ENCODE measurements at places on chromosomes 13 and 19.

- DNase-seq = no peak
Measured at GRCh38 chr19:16721051-16721450, 1.4 kb downstream of the NWD1 start.

- no peak for DNase-seq
Measured at GRCh38 chr13:38496917-38497316, 147.3 kb downstream of the UFM1 start.

- DNase-seq = no peak
Measured at GRCh38 chr13:97905517-97905916, 48.0 kb upstream of the IPO5 start.

DNA sequence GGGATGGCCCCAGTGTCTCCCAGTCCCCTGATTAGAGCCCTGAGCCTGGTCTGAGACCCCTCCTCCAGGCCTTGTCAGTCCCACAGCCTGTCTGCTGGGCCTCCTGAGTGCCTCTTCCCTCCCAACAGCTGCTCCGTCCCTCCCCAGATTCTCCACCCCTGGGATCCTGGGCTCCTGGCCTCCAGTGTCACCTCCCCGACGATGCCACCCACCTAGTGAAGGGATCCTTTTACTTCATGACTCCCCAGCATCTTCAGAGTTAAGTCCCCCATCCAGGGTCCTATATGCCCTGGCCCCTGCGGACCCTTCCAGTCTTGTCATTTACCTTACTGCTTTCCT is 4.4 kb upstream of the PRX start:
- DNase-seq = no peak

- DNase-seq = no peak
Measured at GRCh38 chr19:18119717-18120105, 22.1 kb downstream of the MAST3 start.

DNA sequence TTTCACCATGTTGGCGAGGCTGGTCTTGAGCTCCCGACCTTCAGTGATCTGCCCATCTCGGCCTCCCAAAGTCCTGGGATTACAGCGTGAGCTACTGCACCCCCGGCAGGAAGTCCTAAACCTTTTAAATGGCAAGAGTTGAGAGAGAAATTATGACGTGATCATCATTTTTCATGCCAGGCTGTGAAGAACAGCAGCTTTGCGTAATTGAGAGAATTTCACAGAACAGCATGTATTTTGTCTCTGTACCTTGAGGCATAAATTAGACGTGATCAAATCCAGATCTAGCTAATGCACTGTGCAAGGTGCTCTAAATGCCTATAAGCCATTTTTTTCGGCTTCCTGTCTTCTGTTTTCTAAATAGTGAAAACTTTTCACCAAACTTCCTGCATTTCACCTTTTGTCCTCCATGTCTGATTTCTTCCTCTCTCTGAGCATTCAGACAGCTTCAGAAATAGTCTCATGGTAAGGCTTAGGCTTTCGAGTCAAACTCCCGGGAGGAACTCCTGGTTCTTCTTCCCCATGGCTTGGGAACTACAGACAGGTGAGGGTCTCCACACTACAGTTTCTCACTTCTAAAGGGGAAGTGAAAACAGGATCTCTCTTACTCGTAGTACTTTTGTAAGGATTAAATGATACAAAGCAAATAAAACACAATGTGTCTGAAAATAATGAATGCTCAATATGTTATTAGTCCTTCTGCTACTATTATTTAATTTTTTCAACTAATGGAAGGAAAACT is 51.0 kb downstream of the WDFY2 start:
- no peak for DNase-seq

- DNase-seq = no peak
Measured at GRCh38 chr13:81406639-81407292, 1065.8 kb upstream of the SPRY2 start.

DNA sequence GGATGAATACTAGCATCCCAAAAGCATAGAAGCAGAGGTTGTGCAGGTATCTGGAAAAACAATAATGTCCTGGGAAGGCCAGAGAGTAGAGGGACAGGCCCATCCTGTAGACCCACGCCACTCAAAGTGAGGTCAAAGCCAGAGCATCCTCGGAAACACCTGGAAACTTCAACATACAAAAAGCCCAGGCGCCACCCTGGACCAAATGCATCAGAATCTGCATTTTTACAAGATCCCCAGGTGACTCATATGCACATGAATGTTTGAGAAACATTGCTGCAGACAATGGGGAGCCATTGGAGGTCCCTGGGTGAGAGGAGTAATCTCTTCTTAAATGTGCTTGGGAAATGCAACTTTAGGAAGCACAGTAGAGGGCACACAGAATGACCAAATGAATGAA is 684.1 kb downstream of the DIAPH3 start:
- no peak for DNase-seq

DNA sequence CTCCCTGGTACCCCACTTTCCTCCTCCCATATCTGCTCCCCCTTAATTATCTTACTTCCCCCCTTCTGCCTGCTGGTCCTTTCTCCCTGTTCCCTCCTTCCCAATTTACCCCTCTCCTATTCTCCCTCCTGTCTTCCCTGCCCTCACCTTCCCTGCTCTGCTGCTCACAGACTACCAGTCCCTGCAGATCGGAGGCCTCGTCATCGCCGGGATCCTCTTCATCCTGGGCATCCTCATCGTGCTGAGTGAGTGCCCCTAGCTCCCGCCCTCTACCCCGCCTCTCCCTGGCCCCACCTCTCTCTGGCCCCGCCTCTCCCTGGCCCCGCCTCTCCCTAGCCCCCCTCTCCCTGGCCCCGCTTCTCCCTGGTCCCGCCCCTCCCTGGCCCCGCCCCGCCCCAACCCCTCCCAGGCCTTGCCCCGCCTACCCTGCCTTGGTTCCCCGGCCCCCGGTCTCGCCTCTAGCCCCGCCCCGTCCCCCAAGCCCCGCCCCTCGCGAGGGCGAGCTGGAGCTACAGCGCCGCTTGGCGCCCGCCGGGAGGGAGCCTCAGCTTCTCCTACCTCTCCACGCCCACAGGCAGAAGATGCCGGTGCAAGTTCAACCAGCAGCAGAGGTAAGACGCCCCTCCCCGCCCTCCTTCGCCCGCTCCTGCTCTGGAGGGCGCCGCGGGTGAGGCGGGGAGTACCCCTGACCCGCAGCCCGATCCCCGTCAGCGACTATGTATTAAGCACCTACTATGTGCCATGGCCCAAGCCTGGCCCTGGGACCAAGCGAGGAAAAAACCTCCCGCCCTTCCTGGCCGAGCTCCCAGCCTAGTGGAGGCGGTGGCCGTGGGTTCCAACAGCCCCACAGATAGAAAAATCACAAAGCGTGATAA is 1.9 kb upstream of the FXYD7 start:
- DNase-seq = peak; percentile 99

GRCh38 chr13:35888457-35888883 is 242.7 kb downstream of the DCLK1 start:
- no peak for DNase-seq

- DNase-seq = no peak
Measured at GRCh38 chr19:8517551-8518442, 3.8 kb upstream of the ZNF414 start.

GRCh38 chr13:93217721-93218261 is 8.8 kb upstream of the GPC6 start:
- DNase-seq = peak; percentile 84

GRCh38 chr13:70809588-70809987 is 701.3 kb upstream of the KLHL1 start:
- DNase-seq = no peak

DNA sequence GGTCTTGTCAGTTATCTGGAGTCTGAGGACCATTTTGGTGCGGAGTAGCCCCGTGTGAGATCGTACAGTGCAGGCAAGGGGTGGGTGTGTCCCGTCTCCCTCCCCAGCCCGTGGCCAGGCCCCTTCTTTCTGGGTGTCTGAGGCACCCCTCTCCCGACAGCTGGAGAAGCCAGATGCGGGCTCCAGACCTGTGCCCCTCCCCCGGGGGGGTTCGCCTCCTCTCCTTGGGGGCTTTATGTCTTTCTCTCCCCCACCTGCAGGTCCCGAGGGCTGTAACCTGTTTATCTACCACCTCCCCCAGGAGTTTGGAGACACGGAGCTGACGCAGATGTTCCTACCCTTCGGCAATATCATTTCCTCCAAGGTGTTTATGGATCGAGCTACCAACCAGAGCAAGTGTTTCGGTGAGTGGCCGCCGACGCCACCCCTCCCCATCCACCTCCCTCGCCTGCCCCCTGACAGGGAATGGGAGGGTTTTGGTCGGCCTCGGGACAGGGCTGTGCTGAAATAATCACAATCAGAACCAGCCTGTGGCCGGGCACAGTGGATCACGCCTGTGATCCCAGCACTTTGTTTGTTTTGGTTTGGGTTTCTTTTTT is 65.6 kb downstream of the CELF5 start:
- DNase-seq = no peak

GRCh38 chr13:48154671-48155070 is 59.8 kb upstream of the MED4 start:
- DNase-seq = no peak

- no peak for DNase-seq
Measured at GRCh38 chr13:102928941-102929675, 83.3 kb downstream of the ERCC5 start.

DNA sequence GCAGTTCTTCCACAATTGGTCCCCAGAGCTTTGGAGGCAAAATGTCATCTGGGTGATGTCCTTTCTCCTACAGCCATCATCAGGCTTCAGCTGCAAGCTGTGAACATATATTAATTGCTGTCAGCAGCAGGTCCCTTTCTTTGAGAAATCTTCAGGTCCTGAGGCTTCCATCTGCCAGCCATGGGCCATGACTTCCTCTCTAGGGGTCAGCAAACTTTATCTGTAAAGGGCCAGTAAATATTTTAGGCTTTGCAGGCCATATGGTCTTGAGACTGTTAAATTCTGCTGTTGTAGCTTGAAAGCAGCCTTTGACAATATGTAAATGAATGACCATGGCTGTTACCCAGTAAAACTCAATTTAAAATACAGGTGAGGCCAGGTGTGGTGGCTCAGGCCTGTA is 27.1 kb downstream of the SERP2 start:
- no peak for DNase-seq

- no peak for DNase-seq
Measured at GRCh38 chr19:658916-659839, 3.8 kb downstream of the RNF126 start.

- DNase-seq = no peak
Measured at GRCh38 chr13:111663953-111664421, 343.5 kb downstream of the TEX29 start.

GRCh38 chr19:3660493-3661219 is 34.1 kb upstream of the CACTIN start:
- no peak for DNase-seq

- peak; percentile 61 for DNase-seq
Measured at GRCh38 chr13:67224148-67224846, 5.8 kb downstream of the PCDH9 start.

- no peak for DNase-seq
Measured at GRCh38 chr19:18558604-18559003, 934 bp downstream of the KXD1 start.

DNA sequence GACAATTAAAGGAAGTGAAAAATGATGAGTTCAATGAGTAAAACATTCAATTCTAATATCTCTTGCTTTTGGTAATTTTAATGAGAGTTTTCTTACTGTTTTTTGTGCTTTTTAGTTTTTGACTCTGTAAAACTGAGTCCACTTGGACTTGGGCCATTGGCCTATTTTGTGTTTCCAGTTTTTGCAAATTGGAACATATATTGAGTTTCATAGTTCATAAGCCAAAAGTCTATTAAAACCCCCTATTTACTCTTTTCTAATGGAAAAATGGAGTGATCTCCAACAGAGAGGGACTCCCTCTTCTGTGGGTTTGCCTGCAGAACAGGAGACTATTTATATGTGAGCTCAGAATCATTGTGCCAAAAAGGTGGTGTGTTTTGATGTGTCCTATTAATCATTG is 219.7 kb upstream of the SPRY2 start:
- DNase-seq = no peak

DNA sequence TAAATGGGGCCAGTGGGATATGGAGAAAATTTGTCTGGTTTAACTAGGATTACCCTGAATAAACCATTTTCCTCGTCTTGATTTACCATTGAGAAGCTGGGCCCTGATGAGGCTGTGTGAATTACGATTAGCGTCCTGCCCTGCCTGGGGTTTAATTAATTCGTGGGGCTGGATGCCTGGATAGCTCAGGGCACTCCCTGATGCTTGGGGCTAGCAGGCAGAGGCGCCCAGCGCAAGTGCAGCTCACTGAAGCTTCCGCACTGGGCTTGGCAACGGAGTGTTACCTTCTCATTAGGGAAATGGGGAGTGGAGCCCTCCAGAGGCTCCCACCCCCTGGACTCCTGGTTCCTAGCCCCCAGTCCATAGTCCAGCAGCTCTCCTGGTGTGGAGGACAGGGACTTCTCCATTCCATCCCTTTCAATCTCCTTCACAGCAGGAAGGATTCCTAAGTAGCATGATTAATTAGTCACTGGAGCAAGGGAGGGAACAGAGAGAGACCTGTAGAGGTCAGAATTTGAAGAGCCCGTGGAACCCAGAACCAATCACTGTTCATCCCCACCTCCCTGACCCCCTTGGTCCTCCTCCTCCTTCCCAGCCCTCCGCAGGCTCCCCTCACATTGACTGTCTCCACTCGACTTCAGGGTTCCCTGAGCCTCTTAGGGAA is 107.2 kb downstream of the UQCRFS1 start:
- no peak for DNase-seq
